HCT116 (cell line): ENCODE measurements at places on chromosomes 12 and 14. TPM values are rescaled to one million over a fixed set of nuclear protein-coding genes. Genes with fewer than 3 reads are reported as not detected.

DNA sequence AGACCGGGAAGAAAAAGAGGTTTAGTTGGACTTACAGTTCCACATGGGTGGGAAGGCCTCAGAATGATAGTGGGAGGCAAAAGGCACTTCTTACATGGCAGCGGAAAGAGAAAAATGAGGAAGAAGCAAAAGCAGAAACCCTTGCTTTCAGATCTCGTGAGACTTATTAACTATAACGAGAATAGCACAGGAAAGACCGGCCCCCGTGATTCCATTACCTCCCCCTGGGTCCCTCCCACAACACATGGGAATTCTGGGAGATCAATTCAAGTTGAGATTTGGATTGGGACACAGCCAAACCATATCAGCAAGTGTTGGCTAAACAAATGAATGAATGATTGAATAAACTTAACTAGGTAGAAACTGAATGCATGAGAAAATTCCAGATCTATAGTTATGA is 85.3 kb upstream of the PARP11 start:
- no peak for DNase-seq

The KRT71 gene
- total RNA-seq, result not detected

GRCh38 chr12:70849265-70849960 is 71.1 kb downstream of the PTPRR start:
- DNase-seq, result peak; percentile 16

The ASCL1 gene
- total RNA-seq, result not detected

DNA sequence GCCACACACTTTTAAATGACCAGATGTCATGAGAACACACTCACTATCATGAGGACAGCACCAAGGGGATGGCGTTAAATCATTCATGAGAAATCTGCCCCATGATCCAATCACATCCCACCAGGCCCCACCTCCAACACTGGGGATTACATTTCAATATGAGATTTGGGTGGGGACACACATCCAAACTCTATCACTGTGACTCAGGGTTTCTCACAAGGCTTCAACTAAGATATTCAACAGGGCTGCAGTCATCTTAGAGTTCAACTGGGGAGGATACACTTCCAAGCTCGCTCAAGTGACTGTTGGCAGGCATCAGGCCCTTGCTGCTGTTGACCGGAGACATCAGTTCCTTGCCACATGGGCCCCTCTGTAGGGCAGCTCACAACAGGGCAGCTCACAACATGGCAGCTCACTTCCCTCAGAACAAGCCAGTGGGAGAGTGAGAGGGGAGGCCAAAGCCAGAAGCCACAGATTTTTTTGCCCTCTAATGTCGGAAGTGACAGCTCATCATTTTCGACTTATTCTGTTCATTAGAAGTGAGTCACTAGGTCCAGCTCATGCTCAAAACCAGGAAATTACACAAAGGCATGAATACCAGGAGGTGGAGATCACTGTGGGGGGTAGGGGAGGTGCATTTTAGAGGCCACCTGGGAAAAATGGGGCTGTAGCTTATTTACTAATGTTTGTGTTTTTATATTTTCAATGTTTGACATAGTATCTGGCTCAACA is 50.8 kb upstream of the PTHLH start:
- DNase-seq, result peak; percentile 53

GRCh38 chr12:71639341-71639760 is 24.3 kb downstream of the ZFC3H1 start:
- DNase-seq, result no peak

DNA sequence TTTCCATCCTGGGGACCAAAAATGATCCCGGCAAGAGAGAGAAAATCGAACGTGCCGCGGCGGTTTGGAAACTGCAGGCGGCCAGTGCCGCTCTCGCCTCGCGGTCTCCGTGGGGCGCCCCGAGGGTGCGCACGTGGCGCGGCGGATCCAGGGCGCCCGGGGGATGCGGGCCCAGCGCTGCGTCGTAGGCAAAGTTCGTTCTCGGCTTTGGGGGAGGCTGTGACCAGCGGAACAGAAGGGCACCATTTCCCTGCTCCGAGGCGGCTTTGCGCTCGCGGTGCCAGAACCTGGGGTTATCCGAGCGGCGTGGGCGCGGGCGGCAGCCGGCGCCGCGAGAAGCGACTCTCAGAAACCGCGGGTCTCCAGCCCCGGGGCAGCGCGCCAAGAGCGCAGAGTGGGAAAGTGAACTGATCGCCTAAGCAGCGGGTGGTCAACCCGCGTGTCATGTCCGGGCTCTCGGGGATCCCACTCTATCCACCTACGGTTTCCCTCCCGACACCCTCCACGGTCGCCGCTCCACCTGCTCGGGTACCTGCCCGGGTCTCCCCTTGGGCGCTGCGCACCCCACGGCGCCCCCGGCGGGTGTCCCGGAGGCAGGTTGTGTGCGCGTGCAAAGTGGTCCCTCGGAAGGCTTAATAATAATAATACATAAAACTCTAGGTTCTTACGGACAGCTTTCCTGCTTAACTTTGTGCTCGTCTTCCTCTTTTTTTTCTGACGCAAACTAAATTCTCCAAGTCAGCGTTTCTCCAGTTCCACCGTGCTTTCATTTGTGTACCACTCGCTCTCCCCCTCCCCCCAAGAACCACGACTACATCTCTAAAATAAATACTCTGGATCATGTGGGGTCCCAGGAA is 1.2 kb downstream of the ESRRB start:
- DNase-seq, result no peak

DNA sequence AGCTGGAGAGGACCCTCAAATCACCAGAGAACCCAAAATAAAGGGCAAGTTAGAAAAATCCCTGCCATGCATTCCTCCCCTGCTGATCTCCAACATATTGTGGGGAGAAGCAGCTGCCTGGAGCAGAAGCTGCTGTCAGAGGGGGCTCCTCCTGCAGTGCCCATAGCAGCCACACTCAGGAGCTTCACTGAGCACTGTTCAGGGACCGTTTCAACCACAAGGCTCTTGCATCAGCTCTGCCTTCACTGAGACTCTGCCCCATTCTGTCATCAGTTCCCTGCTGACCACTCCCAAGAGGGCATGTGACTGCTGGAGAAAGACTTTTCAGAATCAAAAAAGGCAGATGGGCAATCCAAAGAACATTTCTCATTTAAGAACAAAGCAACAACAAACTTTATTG is 392.7 kb downstream of the GALC start:
- no peak for DNase-seq

DNA sequence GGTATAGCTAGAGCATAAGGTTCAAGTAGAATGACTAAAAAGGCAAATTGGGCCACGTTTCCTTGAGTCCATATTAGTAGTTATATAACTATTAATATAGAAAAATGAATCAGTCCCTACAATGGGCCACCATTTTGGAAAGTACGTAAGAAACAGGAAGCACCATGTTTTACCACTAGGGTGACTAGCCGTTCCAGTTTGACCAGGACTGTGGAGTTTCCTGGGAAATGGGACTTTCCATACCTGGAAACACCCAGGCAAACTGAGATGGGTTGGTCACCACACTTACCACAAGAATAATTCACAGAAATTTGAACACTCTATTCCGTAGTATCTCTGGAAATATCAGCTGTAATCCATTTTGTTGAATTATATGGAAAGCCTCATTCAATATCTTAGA is 2.1 kb upstream of the MAGOHB start:
- DNase-seq, result no peak

- no peak for DNase-seq
Measured at GRCh38 chr14:96953875-96954185, 156.6 kb downstream of the VRK1 start.

GRCh38 chr12:94862421-94862820 is 141.1 kb downstream of the NDUFA12 start:
- no peak for DNase-seq

DNA sequence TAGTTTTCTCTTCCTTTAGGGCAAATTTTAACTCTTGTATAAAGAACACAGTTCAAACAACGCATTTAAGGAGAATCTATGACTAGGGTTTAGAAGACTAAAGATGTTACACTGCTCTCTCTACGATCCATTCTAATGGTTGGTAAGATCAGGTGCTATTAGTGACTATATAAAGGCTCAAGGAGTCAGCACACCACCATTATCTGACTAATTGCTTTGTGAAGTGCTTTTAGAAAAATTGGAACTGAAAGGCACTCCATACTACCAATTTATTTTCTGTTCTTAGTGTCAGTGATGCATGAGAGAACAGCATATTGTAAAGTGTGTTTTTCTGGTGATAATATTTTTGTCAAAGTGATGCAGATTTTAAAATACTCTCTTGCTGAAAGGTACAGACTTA is 136.8 kb downstream of the SYT1 start:
- DNase-seq, result no peak

- DNase-seq, result no peak
Measured at GRCh38 chr14:39303115-39303514, 69.4 kb downstream of the MIA2 start.

The CAPZA3 gene
- not detected for total RNA-seq

- no peak for DNase-seq
Measured at GRCh38 chr12:131511803-131512561, 198.9 kb upstream of the SFSWAP start.

The CEBPE gene
- not detected for total RNA-seq

The ZNF664 gene
- 124 TPM for total RNA-seq

DNA sequence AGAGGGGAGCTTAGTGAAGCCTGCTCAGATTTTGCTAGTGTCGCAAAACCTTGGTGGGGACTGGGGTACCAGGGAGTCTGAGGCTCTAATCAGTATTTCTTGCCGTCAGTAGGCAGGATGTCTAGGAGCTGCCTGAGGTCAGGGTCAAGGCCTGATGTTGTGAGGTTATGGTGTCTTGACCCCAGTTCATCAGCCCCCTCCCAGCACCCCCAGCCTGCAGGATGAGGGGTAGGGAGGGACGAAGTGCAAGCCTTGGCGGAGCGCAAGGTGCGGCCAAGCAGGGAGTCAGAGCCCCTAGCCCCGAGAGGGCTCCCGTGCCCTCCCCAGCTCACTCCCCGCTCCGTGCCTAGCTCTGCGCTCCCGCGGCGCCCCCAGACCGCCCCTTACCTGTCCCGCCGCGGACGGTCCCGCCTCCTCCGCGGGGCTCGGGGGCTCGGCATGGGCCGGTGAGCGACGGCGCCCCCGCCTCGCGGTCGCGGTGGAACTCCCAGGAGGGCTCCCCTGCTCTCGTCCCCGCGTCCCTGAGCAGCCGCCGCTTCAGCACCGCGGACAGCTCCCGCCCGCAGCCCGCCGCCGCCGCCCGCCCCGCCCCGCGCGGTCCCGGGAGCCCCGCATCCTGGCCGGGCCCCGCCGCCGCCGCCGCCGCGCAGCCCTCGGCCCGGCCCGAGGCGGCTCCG is 347 bp downstream of the SYNDIG1L start:
- no peak for DNase-seq

The BDKRB1 gene
- not detected for total RNA-seq

- no peak for DNase-seq
Measured at GRCh38 chr12:82596483-82596882, 90.2 kb upstream of the TMTC2 start.

DNA sequence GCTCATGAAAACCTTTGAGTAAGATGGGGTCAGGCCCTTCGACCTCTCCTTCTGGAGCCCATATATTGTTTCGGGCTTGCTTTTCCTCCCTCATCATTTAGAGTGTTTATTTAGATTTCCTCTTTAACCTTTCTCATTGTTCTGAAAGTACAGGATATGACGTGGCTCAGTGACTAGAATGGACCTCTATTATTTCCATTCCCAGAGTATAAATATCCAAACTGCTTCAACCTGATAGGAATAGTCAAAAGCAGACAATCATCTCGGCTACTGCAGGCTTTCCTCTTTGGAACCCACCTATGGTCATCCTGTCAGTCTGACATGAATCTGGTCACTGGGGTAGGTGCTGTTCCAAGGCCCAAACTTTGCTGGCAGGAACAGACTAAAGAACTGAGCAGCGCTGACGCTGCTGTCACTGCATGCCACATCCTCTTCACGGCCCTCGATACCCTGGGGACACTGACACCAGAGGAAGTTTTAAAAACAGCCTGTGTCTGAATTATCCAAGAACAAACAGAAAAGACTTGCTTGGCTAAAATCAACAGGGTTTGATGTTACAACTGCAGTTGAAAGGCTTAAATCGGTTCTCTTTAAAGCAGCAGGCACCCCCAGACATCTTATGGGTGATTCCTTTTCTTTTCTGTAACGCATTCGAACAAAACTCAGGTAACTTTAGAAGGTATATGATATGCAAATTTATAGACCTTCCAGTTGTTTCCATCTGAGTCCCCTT is 5.0 kb upstream of the DDX47 start:
- no peak for DNase-seq

DNA sequence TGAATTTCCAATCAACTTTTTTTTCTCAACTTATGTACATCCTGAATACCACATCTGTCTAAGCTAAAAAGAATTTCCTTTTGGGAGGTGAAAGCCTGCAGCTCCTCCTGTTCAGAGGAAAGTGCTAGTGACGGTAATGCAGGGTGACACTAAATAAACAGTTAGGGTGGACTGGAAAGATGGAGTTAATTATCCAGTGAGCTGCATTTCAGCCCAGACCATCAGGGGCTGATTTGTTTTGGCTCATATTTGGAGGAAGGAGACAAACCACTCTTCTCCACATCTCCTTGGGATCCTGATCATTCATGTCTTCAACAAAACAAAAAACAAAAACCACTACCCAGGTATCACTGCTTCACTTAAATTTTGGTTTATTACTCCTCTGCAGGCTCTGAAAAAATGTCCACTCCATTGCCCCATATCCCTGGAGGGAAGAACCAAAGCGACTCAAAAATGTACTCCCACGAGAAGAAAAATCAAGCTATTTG is 5.1 kb upstream of the SIX1 start:
- DNase-seq, result no peak

The ZFHX2 gene
- 3.6 TPM for total RNA-seq

DNA sequence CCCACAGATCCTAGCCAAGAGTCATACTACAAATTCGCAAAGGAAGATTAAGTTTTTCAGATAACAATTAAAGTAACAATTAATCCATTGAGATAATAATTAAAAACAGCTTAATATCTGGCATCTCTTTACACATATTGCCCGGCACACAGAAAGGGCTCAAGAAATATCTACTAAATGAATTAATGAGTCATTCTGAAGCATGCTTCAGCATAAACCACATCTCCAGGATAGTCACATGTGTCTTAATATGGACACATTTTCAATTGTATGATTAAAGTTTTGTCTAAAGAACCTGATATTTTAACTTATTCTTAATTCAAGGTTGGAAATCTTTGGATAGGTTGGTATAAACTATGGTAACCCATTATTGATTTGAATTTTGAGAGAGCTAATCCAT is 9.6 kb downstream of the ITPR2 start:
- DNase-seq, result no peak

DNA sequence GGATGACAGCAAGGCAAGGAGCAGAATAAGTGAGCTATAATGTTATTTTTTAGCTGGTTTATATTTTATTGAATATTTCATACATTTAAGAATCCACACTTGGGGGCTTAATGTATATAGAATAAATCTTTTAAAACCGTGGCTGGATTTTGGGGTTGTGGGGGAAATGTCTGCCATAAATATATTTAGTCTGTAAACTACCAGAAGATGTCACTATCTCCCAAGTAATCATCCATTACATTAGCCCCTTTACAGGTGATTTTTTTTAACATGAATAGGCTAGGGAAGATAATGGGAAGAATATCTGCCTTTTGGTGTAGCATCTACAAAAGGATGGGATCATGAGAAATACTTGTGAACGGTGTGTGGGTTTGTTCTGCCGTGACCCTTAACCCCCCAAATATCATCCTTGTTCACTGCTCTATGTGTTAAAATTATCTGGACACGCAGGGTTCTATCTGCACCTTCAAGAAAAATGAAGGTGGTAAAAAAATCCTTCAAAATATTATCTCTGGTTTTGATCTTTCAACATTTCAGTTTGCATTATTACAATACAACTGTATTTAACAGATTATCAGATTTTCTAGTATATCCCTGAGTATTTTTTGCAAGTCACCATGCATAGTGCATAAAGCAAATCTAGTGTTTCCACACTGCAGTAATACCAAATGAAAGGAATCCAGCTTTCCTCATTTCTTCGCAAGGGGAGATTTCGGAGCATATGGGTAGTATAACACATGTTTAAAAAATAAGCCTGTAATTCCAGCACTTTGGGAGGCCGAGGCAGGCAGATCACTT is 8.0 kb upstream of the SLC17A8 start:
- DNase-seq, result peak; percentile 33
